ENCODE measurements at places on chromosomes 5 and 9.

GRCh38 chr9:125989524-125990180 is 242.5 kb downstream of the PBX3 start:
- DNase-seq, result no peak

DNA sequence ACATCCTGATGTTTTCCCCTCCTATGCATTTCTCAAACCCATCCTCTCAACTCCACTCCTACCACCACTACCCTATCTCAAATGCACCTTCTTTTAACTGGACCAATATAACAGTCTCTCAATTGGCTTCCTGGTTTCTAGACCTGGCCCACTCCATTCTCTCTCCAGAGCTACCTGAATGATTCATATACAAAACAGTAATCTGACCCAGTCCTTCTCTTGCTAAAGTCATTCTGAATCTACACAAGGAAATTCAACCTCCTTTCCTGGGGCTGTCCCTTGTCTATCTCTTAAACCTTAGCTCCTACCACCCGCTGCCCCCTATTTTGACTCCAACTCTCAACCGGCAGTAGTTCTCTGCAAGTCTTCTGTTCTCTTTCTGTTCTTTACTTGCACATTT is 97.2 kb downstream of the PCSK1 start:
- DNase-seq, result no peak

GRCh38 chr5:42952578-42952974 is 87.5 kb downstream of the ANXA2R start:
- DNase-seq, result no peak

- no peak for DNase-seq
Measured at GRCh38 chr9:69674112-69674685, 2.0 kb upstream of the APBA1 start.

- DNase-seq, result no peak
Measured at GRCh38 chr5:110257971-110258370, 468.5 kb downstream of the TMEM232 start.

- DNase-seq, result no peak
Measured at GRCh38 chr5:119435436-119436132, 16.7 kb upstream of the HSD17B4 start.

- DNase-seq, result no peak
Measured at GRCh38 chr5:33184367-33184766, 256.4 kb upstream of the TARS1 start.

GRCh38 chr5:181261320-181262049 is 542 bp upstream of the TRIM52 start:
- DNase-seq, result no peak

- no peak for DNase-seq
Measured at GRCh38 chr5:149873896-149874295, 70.7 kb downstream of the PDE6A start.

GRCh38 chr5:50856401-50857119 is 190.1 kb downstream of the PARP8 start:
- DNase-seq, result no peak

GRCh38 chr5:94481059-94481458 is 137.3 kb downstream of the KIAA0825 start:
- no peak for DNase-seq

GRCh38 chr9:135228983-135229625 is 141.6 kb downstream of the OLFM1 start:
- no peak for DNase-seq

- DNase-seq, result no peak
Measured at GRCh38 chr9:133604214-133604613, 5.0 kb downstream of the FAM163B start.

DNA sequence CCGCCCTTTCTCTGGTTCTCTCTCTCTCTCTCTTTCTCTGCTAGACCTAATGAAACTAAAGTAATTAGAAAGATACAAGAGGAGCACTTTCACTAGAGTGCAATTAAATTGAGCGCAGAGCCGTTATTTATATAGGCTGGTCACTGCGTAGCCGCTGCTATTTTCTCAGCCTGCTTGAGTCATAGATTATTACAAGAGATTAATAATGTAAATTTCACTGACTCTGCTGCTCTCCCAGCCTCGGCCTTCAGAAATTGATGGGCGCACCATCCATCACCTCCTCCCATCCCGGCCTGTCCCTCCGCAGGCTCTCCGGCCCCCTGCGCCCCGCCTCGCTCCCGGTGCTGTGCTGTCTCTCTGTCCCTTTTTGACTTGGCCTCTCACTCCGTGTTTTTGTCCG is 268.0 kb upstream of the MVB12B start:
- DNase-seq, result no peak

DNA sequence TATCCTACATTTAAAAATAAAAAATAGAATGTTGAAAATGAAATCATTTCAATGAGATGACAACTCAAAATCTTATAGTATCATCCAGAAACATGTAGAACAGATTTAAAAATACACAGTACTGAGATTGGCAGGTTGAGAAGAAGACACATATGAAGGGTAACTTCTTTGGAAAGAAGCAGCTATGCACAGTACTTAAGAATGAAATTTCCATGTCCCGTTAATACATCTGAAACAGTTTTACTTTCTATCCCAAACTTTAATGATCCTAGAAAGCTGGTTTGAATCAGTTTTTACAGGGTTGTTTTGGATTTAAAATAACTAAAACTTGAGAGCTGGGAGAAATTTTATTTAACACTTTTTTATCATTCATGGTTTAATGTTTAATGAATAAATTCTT is 36.0 kb upstream of the ARRDC3 start:
- no peak for DNase-seq

DNA sequence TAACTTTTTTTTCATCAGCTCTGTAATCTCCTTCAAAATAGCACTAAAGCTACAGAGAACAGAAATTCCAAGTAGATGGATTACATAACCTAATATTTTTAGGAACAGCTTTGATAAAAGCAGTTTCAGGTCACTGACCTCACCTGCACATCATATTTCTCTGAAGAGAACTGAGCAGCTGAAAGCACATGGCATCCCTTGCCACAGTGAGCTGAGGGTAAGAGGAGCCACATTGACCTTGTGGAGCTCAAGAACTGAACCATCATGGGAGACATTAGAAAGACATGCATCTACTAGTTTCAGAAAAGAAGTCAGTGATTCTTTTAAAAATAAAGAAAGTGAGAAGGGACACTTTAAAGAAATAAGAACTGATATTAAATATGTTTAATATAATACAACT is 222.7 kb downstream of the CFAP90 start:
- DNase-seq, result no peak

- no peak for DNase-seq
Measured at GRCh38 chr9:33109850-33110595, 33.5 kb upstream of the SMU1 start.

DNA sequence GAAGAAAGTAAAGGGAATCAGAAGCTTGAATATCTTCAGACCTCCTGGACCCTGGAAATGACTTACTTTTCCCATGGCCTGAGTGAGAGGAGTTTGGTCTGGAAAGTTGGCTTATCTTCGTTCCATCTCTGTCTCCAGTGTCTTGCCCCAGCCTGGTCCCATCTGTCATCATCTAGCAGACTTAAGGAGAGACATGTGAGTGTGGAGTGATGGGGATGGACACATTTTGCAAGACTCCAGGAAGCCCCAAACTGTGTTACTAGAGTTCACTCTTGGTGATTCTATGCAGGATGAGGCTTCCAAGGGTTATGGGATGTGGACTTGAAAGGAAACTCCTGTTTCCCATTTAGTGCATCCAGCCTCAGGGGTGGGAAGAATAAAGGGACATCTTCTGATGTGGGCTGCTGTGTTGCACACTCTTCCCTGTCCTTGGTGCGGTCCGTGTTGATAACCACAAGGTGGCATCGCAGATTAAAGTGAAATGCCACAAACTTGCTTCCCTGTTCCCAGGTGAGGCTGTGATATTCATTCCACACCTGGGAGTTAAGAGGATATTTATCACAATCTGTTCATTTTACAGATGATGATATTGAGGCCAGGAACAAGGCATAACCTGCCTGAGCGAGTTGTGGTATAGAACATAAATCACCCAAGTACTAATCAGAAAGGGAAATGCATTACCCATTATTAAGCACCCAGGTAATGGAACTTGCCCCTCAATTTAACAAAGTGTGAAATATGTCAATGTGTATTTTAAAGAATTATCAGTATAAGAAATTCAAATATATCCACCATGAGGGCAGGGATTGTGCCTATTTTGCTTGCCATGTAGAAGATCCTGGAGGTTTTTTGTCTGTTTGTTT is 269.9 kb upstream of the PAPPA start:
- peak; percentile 0 for DNase-seq

DNA sequence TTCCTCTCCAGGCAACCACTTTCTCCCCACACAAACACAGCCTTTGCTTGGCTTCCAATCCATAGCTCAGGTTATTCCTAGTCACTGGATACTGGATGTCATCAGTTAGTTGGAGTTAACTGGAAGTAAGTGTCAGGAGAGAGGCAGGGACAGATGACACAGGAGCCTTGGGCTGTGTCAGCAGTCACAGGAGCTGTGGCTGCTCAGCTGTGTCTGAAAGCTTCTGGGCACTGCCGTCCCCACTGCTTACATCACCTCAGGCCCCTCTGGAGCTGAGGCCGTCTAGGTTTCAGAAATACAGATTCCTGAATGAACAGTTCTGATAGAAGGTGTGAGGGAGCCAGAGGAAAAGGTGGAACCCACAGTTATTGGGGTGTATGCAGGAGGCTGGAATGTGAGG is 17.3 kb upstream of the FAM240B start:
- DNase-seq, result no peak

DNA sequence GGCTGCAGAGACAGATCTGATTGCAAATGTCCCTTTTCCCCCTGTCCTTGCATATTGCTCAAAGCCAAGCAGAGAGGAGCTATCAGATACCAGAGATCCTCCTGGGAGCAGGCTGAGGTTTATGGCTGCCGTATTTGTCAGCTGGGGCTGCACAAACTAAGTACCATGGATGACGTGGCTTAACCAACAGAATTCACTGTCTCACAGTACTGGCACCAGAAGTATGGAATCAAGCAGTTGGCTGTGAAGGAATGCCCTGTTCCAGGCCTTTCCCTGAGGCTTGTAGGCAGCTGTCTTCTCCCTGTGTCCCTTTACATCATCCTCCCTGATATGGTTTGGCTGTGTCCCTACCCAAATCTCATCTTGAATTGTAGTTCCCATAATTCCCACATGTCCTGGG is 2.6 kb downstream of the CFAP90 start:
- DNase-seq, result no peak

GRCh38 chr5:24703934-24704333 is 59.2 kb upstream of the CDH10 start:
- DNase-seq, result no peak

DNA sequence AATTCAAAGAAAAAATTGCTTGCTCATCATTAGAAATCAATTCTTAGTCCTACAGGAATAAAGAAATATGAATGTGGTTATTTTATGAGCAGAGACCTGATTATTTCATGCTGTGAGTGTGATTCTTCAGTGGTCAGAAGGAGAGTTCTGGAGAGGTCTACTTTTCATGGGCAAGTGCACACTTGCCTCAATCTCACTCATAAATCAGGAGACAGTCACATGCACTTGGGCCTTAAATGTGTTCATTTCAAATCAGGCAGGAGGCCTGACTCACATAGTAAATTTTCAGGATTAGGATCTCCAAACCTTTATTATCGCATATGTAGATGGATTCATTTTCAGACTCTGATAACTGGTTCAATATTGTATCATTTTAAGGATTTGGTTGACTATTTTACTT is 323.2 kb upstream of the CCNH start:
- no peak for DNase-seq

- DNase-seq, result no peak
Measured at GRCh38 chr5:18052569-18052968, 418.3 kb downstream of the TAF11L14 start.

DNA sequence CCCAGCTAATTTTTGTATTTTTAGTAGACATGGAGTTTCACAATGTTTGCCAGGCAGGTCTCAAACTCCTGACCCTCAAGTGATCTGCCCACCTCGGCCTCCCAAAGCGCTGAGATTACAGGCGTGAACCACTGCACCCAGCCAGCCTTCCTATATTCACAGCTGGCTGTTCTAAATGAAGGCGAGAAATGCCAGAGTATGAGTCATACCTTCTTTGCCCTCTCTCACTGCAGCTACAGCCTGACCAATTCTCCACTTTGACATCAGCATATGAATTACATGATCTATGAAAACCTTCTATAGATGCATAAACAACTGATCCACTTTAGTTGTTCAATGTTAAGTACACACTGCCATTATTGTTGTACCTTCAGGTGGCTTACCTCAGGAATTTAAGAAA is 14.5 kb downstream of the APTX start:
- no peak for DNase-seq

GRCh38 chr5:66757219-66757833 is 161.1 kb downstream of the MAST4 start:
- peak; percentile 2 for DNase-seq

GRCh38 chr5:150142959-150143349 is 12.7 kb downstream of the PDGFRB start:
- no peak for DNase-seq

- DNase-seq, result no peak
Measured at GRCh38 chr9:93582115-93582514, 5.7 kb downstream of the PHF2 start.

GRCh38 chr9:114115654-114116125 is 16.6 kb upstream of the KIF12 start:
- DNase-seq, result no peak

DNA sequence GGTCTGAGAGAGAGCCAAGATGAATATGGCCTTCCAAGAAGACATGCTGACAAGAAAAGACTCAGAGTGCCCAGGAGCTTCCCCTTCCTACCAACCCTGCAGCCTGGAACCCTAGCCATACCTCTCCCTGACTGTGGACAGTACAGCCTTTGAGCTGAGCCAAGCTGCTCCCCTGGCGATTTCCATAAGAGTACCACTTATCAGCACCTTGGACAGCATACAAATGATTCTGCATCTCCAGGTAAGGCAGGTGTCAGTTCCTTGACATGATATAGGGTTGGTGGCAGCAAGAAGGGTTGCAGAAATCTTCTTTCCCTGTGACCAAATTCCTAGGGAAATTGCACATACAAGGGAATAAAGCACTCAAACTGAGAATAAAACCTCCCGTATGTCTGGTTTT is 58.3 kb downstream of the MFAP3 start:
- DNase-seq, result no peak

DNA sequence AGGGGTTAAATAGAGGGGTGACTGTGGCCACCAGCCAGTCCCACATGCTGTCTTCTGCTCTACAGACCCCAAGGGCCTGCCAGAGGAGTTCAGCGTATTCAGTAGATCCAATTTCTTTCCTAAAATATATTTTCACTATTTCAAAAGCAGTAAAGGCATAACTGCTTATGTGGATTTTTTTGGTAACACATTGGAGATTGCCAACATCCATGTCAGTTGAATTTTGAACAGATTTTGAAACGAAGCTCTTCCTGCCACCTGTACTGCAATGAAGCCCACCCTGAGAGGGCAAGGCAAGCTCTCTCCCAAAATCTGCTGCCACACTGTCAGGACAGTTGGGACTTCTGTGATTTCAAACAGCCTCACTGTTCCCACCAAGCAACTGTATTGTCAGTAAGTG is 37.1 kb upstream of the SARDH start:
- no peak for DNase-seq

GRCh38 chr9:2255128-2255527 is 240.0 kb downstream of the SMARCA2 start:
- DNase-seq, result no peak

GRCh38 chr5:55613112-55613868 is 78.5 kb upstream of the PLPP1 start:
- DNase-seq, result no peak

GRCh38 chr5:75365740-75366139 is 28.7 kb downstream of the HMGCR start:
- no peak for DNase-seq

GRCh38 chr9:114899995-114900394 is 30.4 kb downstream of the TNFSF8 start:
- DNase-seq, result no peak

GRCh38 chr5:131252824-131253171 is 11.1 kb upstream of the CDC42SE2 start:
- DNase-seq, result no peak

Data from NCI-H526 treated with DMSO at 0.1 percent for 48 hours (cell line).